ENCODE measurements at places on chromosomes 1 and 21. TPM values are rescaled to one million over a fixed set of nuclear protein-coding genes. Genes with fewer than 3 reads are reported as not detected.

Gene APOBEC4
- total RNA-seq = not detected

Gene THEM5
- not detected for total RNA-seq

Gene KIAA1614
- 1.3 TPM for total RNA-seq

Gene PAX7
- total RNA-seq = not detected

GRCh38 chr1:40090652-40091355 lies 6.2 kb downstream of the PPT1 start:
- DNase-seq = no peak

- no peak for DNase-seq
These were observed 17.5 kb downstream of the VASH2 start for GRCh38 chr1:212967801-212968200.

- DNase-seq = no peak
These were observed 230.4 kb downstream of the DNM3 start for GRCh38 chr1:172071746-172072145.

DNA sequence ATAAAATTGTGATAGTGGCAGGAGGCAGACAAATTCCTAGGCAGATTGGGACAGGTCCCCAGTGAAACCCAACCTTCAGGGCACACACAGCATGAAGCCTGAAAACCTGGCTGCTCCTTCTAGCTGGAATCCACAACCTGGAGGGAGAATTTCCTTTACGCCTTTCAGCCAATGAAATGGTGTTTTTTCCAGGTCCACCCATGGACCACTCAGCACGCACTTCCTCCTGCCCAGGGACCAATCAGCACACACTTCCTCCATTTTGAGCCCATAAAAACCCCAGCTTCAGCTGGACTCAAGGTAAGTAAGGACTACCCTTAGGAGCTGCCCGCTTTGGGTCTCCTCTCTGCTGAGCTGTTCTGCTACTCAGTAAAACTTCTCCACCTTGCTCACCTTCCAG lies 120.1 kb downstream of the AKT3 start:
- no peak for DNase-seq

DNA sequence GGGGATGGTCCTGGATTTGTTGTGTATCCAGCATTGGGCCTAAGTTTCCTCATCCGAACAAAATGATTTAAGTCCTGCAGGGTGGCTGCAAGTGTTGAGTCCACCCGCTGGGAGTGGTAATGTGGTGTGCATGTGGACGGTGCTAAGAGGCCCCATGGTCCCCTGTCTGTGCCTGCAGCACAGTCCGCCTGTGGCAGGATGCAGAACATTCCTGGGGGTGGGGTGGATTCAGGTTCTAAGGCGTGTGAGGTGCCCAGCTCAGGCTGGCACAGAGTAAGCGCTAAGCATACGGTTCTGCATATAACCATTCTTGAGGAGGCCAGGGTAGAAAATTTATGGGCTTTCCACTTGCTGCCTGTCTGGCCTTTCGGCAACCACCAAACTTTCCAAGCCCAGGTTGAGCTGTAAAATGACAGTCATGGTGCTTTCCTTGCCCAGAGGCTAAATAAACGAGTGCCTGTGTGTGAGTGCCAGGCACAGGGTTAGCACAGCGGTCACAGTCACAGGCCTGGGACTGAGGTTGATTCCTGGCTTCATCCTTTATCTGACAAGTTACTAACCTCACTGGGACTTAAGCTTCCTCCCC lies 30.7 kb downstream of the SLC2A1 start:
- DNase-seq = no peak

DNA sequence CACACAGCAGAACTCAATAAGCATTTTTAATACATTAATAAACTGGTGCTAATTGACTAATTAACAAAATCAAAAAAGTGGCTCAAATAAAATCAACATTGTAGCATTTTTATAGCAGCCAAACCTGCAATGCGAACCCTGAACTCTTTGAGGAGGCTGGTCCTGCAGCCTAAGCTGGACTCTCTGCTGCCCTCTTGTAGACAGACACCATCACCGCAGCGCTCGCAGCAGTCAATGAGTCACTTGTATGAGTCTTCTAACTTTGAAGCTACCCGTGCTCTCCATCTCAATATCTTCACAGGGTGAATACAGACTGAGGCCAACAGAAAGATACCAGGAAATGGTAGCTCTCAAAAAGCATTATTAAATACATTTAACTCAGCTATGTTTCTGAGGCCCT lies 9.7 kb upstream of the KRTAP7-1 start:
- DNase-seq = peak; percentile 1

DNA sequence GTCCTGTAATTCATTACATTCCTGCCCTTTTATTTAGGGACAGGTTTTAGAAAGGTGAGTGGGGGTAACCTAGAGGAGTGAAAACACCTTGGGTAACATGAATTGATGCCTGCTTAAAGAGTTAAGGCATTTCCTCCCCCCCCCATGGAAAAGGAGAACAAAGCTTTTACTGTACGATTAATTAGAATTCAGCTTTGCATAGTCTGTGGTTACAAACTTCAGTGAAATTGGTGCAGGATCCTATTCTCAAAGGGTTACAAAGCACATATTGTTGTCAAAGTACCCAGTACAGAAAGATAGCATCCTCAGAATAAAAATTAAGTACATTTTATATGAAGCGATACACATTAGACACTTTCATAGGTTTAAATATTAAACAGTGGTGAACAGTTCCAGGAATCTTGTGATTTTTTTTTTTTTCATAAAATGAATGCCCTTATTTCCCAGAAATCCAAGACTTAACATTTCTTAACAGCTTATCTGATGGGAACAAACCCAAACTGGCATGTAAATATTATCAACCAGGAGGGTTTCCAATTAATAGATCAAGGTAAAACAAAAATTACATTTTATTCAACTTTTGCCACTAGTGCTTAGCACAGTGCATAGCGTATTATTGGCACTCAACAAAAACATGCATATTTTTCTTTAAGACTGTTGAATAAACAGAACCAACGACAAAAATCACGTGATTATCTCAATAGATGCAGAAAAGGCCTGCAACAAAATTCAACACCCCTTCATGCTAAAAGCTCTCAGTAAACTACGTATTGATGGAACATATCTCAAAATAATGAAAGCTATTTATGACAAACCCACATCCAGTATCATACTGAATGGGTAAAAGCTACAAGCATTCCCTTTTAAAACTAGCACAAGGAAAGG lies 172.7 kb downstream of the PDE4B start:
- DNase-seq = no peak

DNA sequence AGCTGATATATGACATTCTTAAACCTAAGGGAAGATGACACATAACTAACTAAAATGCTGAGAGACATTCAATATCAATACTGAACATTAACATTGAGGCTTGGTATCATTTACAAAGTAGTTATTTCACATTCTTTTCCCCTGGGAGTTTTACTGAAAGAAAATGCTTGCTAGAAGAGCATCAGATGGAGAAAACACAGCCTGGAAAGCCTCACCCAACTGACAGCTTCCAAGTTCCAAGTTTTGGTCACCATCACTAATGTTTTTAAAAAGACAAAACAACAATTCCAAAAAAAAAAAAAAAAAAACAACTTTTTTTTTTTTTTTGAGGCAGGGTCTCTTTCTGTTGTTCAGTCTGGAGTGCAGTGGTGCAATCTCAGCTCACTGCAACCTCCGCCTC lies 80.6 kb downstream of the DSCAM start:
- DNase-seq = no peak

GRCh38 chr1:76939050-76939816 lies 72.0 kb downstream of the ST6GALNAC5 start:
- DNase-seq = peak; percentile 57

DNA sequence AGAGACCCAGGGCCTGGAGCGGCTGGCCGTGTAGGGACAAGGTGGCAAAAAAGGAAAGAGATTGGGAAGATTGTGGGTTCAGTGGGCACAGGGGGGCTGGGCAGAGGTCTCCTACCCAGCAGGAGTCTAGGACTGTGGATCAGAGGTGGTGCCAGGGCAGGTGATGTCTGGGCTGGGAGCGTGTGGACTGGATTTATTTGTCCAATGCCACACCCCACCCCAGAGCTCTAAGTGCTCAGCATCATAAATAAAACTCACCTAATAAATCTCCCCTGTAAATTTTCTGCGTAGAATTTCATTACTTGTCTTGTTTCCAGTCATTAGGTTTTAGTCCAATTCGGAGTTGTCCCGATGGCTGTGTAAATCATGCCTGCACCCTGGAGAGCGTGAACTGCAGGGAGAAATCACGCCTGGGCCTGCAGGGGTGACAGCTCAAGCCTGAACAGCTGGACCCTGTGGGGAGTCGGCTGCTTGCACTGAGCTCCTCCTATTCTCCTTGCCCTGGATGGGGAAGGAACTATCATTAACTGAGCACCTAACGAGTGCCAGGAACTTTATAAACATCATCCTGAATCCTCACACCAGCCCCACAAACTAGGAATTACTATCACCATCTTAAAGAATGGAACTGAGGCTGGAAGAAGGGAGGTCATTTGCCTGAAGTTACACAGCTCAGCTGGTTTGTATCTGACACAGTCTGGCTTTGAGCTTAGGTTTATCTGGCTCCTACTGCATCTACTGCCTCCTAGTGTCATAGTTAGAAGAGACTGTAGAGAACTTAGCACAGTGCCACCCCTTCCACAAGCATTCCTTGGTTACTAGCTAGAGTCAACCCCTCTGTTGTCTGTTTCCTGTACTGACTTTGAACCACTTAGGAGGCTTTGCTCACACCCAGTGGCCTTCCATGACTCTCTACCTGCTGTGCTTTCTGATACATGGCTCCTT lies 25.0 kb upstream of the POU3F1 start:
- peak; percentile 63 for DNase-seq

GRCh38 chr1:170494369-170494768 lies 37.6 kb upstream of the GORAB start:
- no peak for DNase-seq

DNA sequence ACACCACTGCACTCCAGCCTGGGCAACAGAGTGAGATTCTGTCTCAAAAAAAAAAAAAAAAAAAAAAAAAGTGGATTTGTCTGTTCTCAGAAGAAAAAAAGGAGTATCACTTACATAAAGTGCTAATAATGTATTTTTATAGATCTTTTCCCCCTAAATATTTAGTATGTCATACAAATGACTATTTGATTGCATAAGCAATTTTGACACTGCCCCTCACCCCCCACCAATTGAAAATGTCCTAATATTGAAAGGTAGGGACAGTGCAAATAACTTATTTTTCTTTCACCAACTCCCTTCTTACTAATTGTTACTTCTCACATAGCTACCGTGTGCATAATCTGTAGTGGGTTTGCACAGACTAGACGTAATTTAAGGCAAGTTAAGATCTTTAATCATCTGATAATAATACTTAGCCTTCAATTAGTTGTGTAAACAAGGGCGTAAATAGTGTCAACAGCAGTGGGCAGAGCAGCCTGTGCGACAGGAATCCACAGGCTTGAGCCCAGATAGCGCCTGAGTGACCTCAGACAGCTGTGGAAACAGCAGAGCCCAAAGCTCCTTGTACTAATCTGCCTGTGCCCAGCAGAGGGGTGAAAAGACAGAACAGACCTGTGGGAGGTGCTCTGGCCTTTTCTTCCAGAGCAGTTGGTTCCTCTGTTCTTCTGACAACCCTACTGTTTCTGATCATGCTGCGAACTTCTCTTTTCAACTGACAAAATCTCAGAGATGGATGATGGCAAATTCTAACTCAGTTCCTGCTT lies 4.5 kb upstream of the IER5 start:
- DNase-seq = peak; percentile 77

- no peak for DNase-seq
These were observed 18.0 kb upstream of the VSIG8 start for GRCh38 chr1:159880430-159880829.

DNA sequence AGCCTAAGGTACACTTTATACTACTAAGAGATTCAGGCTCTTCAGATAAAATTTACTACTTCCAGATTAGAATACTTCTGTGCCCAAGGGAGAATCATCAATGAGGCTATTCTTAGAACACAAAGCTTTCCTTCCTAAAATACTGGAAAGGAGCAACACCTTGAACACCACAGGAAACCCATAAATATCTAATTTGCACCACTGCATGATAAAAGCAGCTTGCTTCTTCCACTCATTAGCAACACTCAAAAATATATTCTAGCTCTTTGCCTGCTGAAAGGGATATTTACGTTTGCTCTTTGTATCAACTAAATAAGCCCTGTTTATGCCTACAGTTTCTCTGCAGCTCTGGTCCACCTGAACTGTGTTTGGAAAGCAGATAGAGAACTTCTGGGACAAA lies 284.3 kb downstream of the RWDD3 start:
- no peak for DNase-seq

DNA sequence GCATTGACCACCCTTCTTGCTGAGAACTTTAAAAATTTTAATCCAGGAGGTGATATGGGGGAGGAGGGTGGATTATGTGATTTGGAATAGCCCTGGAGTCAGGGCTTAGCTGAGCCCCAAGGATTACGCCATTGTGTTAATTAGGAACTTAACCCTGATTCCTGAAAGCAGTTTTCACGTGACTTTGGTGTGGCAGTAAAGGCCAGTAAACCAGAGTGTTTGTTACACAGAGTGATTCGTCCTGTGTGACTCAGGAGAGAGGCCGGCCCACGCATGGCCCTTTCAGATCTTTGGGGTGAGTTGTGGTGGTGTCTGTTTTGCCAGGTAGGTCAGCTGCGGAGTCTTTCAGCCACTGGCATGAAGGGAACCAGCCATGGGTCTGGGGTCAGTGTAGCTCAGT lies 107.6 kb downstream of the NOS1AP start:
- DNase-seq = no peak

DNA sequence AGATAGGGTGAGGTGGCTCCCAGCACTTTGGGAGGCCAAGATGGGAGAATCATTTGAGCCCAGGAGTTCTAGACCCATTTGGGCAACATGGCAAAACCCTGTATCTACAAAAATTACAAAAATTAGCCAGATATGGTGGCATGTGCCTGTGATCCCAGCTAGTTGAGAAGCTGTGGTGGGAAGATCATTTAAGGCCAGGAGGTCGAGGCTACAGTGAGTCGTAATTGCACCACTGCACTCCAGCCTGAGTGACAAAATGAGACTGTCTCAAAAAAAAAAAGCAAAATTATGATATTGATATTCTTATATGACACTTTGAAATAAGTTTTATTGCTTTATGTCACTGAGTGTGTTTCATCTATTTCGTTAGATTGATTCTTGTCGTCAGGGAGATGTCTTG lies 7.4 kb downstream of the ACADM start:
- no peak for DNase-seq

- no peak for DNase-seq
These were observed 11.9 kb upstream of the TMEM61 start for GRCh38 chr1:54968551-54968950.

- DNase-seq = no peak
These were observed 25.8 kb downstream of the CLDN14 start for GRCh38 chr21:36454093-36454531.

DNA sequence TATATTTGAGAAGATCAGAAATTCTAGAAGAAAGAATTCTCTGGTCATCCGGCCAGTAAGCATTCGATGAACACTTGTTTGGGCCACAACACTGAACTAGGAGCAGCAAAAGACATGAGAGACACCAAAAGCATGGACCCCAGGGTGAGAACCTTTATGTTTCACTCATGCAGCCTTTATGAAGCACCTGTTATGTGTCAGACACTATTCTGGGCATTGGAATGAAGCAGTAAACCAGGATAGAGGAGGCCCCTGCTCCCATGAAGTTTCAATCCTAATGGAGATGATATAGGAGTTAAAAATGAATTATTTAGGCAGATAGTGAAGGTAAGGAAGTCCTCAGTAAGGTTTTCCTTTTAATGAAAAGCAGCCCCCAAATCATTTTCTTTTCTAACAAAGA lies 43.6 kb downstream of the OLFML3 start:
- no peak for DNase-seq

All from cardiac muscle cell (in vitro differentiated cells and primary cell).